ENCODE measurements at places on chromosomes 3 and 15.
A peak's percentile ranks its signal among the peaks of the same experiment; 100 is the strongest.

GRCh38 chr3:9627901-9628633 lies 21.2 kb upstream of the MTMR14 start:
- no peak for DNase-seq

DNA sequence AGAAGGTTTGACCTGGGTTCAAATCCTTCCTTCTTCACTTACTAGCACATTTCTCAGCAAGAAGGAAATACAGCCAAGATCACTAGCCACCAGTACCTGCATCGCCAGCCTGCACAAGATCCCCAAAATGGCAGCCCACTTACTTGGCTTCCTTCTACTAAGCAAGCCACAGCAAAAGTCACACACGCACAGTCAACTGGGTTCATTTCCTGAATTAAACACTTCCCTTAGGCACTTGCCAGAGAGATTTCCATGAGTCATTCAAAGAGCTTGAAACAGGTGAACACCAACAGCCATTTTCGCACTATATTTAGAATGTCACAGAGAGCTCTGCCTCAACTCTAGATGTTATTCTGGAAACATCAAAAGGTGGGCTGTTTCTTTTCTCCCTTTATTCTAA lies 42.6 kb downstream of the MGLL start:
- no peak for DNase-seq

DNA sequence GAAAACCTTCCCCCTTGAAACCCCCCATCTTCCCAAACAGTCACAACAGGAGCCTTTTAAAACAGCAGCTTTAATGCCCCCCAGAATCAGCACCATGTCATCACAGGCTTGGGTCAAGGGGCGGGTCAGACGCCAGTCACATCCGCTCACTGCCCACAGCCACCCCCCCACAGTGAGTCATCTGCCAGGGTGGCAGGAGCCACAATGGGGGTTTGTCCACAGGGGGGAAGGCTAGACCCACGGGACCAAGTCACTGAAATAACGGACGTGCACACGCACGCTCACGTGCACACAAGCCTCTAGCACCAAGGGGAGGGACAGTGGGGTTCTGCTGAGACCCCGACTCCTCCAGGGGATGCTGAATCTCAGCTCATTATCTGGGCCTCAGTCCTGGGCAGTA lies 441 bp upstream of the UCN2 start:
- no peak for DNase-seq

DNA sequence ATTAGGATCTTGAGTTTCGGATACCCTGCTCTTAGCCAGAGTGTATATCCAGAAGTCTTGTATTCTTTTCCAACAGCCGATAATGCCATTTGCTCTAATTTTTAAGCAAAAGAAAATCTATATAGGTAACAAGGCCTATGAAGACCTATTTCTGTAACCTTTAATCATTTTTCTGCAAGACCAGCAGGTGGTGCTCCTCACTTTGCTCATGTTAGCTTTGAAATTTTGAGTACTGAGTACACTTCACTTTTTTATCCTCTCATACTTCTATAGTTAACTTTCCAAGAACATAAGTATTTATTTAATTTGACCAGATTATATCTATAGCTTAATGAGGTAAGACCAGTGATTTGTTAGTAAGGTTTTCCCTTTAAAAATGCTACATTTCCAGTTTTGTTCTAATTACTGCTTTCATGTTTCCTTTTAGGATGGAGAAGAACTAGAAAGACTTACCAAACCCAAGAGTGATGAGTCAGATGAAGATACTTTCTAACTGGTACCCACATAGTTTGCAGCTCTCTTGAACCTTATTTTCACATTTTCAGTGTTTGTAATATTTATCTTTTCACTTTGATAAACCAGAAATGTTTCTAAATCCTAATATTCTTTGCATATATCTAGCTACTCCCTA lies 20.5 kb downstream of the SLC35A5 start:
- DNase-seq, result no peak

DNA sequence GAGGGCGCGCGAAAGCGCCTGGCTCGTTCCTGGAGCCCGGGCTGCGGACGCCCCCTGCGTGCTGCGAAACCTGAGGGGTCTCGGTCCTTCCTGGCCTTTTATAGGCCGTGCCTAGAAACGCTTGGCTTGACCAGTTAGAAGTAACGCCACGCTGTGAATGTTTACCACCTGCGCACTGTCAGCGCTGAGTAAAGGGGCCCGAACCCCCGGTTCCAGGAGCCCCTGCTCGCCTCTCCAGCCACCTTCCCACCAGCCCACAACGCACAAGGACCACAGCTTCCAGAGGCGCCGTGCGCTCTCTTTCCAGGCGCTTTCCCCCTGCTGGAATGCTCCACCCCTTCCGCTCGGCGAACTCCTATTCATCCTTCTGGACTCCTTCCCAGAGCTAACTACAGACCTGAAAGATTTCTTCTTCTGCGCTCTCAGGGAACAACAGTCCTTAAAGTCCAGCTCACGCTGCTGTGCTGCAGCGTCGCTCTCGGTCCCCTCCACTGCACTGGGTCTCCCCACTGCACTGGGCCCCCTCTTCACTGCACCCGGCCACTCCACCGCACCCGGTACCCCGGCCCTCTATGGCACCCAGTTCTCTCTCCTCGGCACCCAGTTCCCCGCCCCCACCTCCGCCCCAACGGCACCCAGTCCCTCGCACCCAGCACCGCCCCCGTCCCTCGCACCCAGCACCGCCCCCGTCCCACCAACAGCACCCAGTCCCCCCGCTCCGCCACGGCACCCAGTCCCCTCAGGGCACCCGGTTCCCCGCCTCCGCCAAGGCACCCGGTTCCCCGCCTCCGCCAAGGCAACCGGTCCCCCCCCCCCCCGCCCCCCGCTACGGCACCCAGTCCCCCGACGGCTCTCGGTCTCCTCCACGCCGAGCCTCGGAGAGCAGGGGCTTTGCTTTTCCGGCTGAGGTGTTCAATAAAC lies 69.8 kb downstream of the SQOR start:
- peak; percentile 20 for DNase-seq

- no peak for DNase-seq
Observed at GRCh38 chr15:82168296-82168695, 94.2 kb downstream of the EFL1 start.

DNA sequence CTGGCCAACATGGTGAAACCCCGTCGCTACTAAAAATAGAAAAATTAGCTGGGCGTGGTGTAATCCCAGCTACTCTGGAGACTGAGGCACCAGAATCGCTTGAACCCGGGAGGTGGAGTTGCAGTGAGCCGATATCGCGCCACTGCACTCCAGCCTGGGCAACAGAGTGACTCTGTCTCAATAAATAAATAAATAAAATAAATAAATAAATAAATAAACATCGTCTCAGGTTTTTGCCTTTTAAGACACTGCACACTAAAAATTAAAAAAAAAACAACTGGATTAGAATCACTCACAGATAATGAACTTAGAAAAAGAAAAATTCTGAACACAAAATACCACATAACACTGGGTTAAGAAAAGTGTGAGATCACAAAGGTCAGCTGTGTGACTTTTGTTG lies 2.4 kb downstream of the ZBTB11 start:
- no peak for DNase-seq

GRCh38 chr3:72343078-72343477 lies 505.2 kb downstream of the SHQ1 start:
- DNase-seq, result no peak

Data from stimulated activated CD4-positive, alpha-beta T cell treated with anti-CD3 and anti-CD28 coated beads, Interleukin-1b, Interleukin-23, amount 100 ng/mL, for 4 hours (primary cell).